Gastroesophageal sphincter (tissue), 4 donors: ENCODE measurements at places on chromosomes 1 and 21.

DNA sequence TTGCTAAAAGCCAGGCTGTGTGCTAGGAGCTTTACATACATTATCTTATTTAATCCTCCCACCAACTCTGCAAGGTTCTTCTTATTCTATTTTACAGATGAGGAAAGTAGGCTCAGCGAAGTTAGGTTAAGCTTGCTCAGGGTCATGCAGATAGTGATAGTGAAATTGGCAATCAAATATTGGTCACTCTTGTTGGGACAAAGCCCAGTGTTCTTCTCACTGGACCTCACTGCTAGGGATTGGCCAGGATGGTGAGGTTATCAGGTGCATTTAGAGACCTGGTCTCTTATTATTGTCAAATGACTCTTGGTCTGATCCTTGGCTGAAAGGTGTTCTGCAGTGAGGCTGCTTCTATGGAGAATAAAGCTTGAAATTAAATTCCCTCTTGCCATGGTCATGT, 145.1 kb downstream of the CNIH3 start:
- ATAC-seq: no peak

DNA sequence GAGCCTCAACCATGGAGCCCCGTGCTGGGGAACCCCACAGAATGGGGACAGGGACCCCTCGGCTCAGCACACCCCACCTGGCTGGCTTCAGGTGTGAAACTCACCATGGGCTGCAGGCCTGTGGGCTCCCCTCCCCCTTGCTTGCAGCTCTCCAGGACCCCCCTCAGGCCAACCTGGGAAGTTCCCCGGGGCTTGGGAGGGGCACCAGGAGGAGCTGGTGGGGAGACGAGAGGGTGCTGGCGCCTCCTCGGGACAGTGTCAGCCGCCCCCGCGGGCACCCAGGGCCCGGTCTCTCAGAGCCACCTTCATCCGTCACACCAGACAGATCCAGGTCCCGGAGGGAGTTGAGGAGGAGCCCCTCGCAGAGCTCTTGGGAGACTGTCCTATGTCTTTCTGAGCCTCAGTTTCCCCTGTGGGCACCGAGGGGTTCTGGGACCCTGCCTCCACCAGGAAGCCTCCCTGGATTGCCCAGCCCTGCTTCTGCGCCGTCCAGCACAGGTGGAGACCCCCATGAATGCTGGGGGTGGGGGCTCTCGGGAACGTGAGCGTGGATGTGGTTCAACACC, 657 bp upstream of the TNFRSF18 start:
- no peak for ATAC-seq

- no peak for ATAC-seq
Measured at GRCh38 chr1:42937141-42937696, 21.4 kb downstream of the SLC2A1 start.

- ATAC-seq: no peak
Measured at GRCh38 chr21:41441546-41441945, 15.5 kb downstream of the MX1 start.

- peak; percentile 32 for ATAC-seq
Measured at GRCh38 chr1:201597551-201598230, 58.8 kb downstream of the NAV1 start.

- ATAC-seq: no peak
Measured at GRCh38 chr1:209155546-209155945, 428.0 kb upstream of the CAMK1G start.

GRCh38 chr1:47437447-47438164, at the start of gene FOXD2:
Gene FOXD2, plus strand, starts transcription at chr1:47438044. Its CDS starts 92 bp downstream, at chr1:47438136.
- peak; percentile 92 for ATAC-seq

DNA sequence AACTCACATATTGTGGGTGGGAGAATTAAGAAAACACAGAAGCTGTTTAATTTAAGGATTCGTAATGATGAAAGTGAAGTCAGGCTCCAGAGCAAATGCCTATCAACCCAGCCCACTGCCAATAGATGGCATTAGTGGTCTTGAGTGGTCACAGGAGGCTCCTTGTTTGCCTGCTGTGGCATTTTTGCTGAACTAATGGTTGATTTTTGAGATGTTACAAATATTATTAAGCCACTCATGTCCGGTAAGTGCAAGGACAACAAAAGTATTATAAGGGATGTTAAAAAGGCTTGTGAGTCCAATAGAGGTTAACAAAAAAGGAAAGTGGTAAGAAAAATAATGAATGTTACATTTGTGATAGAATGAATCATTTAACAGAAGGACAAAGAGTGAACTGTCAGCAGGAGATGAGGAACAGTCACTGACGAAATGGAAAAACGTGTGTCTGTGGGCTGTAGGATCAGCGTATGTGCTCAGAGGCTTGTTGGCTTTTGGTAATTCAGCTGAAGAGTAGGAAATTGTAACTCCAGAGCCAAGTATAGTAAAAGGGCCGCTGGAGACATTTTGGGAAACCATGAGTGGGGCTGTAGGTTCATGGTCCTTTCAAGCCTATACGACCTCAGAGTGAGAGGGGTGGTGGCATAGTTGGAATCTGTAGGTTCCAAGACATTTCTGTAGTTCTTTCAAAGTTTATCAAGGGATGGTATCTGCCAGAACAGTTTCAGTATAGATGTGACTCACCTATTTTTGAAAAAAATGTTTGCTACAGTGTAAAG, 11.2 kb downstream of the SFT2D2 start:
- no peak for ATAC-seq
